ENCODE measurements at places on chromosomes 2 and 18. TPM values are rescaled to one million over a fixed set of nuclear protein-coding genes. Genes with fewer than 3 reads are reported as not detected.

The POTEI gene
- total RNA-seq: not detected

The FIGN gene
- 4.1 TPM for total RNA-seq

The DPP10 gene
- total RNA-seq: not detected

The ANKRD30BL gene
- total RNA-seq: 0.16 TPM

The ST8SIA5 gene
- not detected for total RNA-seq

The VWA3B gene
- not detected for total RNA-seq

Measured in fibroblast of the aortic adventitia (primary cell).